CD4-positive, alpha-beta T cell treated with Interleukin-2 at 100 ng/mL for 4 hours (primary cell): ENCODE measurements at places on chromosomes 6 and 20.

DNA sequence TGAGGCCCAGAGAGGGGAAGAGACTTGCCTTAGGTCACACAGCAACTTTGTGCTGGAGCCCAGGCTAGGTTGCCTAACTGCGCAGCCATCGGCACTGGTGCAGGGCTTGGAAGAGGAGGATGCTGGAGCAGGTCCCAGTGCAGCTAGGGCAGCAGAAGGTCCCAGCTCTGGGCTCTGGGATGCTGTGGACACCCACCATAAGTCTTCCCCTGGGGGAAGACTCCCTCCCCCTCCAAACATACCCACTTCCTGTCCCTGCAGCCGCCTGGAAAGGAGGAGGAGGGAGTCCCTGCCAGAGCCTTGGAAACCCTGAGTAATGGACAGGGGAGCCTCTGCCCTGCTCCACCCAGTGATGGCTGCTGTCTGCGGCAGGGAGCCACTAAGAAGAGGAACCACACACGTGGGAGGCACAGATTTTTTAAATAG lies 93.6 kb downstream of the NCR2 start:
- no peak for DNase-seq

- no peak for DNase-seq
Measured at GRCh38 chr6:105213272-105213671, 33.5 kb upstream of the POPDC3 start.

DNA sequence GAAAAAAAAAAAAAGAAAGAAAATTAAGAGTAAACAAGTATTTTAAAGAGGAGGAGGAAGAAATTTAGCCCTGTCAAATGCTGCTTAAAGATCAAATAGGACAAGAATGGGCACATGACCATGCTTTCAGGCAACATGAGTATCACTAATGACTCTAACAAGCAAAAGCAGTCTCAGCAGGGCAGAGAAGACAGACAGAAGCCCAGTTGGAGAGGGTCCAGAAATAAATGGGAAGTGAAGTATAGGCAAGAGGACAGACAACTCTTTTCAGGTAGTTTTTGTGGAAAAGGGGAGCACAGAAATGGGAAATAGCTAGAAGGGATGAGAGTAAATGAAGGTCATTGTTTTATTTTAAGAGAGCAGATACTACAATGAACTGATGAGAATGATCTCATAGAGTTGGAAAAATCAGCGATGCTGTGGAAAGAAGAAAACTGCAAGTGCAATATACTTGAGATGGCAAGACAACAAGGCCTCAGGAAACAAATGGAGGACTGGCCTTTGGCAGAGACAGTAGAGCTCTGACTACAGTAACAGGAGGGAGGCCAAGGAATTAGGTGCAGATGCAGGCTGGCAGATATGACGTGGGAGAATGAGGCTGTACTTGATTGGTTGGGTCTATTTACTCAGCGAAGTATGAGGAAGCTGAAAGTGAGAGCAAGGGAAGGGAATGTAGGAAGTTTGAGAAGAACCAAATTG lies 40.3 kb downstream of the KIF6 start:
- no peak for DNase-seq

DNA sequence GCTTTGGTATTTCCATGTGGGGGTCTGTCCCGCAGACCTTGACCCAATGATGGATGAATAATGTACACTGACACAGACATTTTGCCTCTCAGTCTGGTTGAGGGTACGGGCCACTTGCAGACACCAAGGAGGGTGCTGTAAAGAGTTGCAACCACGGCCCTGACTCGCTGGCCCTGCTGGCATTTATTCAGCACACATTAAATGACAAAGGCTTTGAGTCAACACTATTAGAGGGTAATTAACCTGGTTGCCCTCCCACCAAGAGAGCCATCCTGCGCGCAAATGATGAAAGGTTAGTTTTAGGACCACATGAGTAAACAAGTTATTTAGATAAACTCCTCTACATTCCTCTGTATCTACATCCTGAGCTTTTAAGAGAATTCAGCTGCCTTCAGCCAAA lies 308.9 kb upstream of the MMS22L start:
- DNase-seq = no peak

DNA sequence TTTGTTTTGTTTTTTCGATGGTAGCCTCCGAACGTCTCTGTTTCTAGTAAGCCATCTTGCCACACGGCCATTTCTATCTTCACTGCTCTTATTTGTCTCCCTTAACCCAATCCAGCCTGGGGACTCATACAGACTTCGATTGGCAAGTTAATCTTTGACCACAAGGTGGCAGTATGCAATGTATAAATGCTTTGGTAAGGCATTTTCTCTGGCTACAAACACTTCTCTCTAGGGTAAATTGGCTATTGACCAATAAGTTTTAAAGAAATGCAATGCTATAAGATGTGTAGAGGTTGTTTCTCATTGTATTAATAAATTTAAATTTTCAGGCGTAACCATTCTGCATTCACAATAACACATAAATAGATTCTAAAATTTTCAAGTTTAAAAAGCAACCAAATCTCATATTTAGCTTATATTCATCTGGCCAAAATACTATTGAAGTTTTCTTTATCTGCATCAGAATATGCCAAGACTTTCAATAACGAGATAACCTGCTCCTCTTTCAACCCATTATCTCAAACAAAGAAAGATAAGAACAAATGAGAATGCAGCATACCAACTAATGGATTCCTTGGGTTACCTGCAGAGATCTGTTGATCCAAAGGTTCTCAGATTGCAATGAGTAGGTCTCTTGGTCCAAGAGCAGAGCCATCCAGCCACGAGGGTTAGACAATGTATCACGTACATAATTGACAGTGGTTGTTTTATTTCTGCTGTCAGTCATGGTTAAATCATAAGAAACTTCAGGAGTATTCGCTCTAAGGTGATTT lies 231.9 kb downstream of the PKHD1 start:
- peak; percentile 24 for DNase-seq

GRCh38 chr20:22418738-22419137 lies 165.6 kb downstream of the FOXA2 start:
- DNase-seq = no peak

DNA sequence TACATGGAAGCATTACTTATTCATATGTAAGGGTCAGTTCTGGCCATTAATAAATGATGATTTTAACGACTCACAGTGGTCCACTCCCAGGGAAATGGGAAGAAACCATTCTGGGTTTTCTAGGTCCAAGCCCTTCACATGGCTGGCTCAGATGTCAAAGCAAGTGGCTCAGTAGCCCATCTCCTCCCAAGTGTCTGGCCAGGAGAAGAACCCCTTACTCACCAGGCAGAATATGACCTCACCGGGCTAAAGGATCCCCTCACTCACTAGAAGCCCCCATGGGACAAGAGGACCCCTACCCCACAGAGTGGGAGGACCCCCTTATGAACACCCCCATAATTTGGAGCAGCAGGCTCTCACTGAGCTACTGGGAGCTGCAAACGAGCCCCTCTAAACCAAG lies 34.0 kb downstream of the PREX1 start:
- no peak for DNase-seq

- no peak for DNase-seq
Measured at GRCh38 chr20:11012975-11013374, 339.2 kb upstream of the JAG1 start.

DNA sequence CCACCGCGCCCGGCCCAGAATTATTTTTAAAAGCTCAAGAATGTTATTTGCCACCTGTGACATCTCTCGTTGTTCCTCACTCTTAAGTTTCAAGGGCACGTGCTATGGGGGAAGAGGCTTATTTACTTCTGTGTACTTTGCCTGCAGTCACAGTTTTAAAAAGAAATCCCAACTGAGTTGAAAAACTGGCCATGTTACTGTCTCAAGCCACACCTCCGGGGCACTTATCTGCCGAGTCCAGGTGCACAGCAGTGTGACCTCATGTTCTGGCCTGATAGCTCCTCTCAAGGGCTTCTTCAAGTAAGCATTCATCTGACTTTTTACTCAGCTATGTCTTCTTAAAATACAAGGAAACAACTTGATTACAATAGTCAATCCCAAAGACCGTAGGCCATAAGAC lies 34.5 kb downstream of the SHLD1 start:
- DNase-seq = no peak

- no peak for DNase-seq
Measured at GRCh38 chr6:140970485-140970884, 1162.2 kb upstream of the GJE1 start.

GRCh38 chr6:119541132-119541905 lies 191.8 kb upstream of the MAN1A1 start:
- no peak for DNase-seq
